A549 treated with CORT108297 at 1 μM for 4 hours (cell line): ENCODE measurements at places on chromosomes 13 and 19. TPM values are rescaled to one million over a fixed set of nuclear protein-coding genes. Genes with fewer than 3 reads are reported as not detected.

ZNF835 gene
- not detected in 5 replicates for total RNA-seq

NCAN gene
- total RNA-seq, result 0.02 to 0.07 TPM (median 0.05 TPM) in 5 replicates

TPP2 gene
- total RNA-seq, result 15.5 to 18.9 TPM (median 17.1 TPM) in 5 replicates

STARD13 gene
- 3.5 to 4.7 TPM (median 3.8 TPM) in 5 replicates for total RNA-seq

MTRF1 gene
- total RNA-seq, result 5.3 to 6.0 TPM (median 5.9 TPM) in 5 replicates
